ENCODE measurements at places on chromosomes 12 and 14. TPM values are rescaled to one million over a fixed set of nuclear protein-coding genes. Genes with fewer than 3 reads are reported as not detected.

GRCh38 chr12:75781532-75782046, 250.0 kb downstream of the PHLDA1 start:
- H3K27me3 ChIP-seq = peaks cover 66% of the 10 kb centered on the region
- no peak overlapping the region for H3K4me3 ChIP-seq
- peaks cover 21% of the 10 kb centered on the region for H3K4me1 ChIP-seq
- no peaks in the 10 kb centered on the region for H3K36me3 ChIP-seq
- DNase-seq = peak; percentile 24

The HOXC4 gene
- total RNA-seq = 1.00 TPM

GRCh38 chr14:80381807-80382363, 170.6 kb upstream of the DIO2 start:
- no peaks in the 10 kb centered on the region for H3K36me3 ChIP-seq
- no peak overlapping the region for H3K27ac ChIP-seq

The KIF26A gene
- 0.05 TPM for total RNA-seq

GRCh38 chr14:60963761-60964160, 17.1 kb downstream of the TRMT5 start:
- DNase-seq = no peak
- no peaks in the 10 kb centered on the region for H3K27me3 ChIP-seq
- no peak overlapping the region for H3K4me3 ChIP-seq
- H3K27ac ChIP-seq = no peak overlapping the region
- H3K4me1 ChIP-seq = peaks cover 17% of the 10 kb centered on the region

The DNM1L gene
- 60.3 TPM for total RNA-seq

DNA sequence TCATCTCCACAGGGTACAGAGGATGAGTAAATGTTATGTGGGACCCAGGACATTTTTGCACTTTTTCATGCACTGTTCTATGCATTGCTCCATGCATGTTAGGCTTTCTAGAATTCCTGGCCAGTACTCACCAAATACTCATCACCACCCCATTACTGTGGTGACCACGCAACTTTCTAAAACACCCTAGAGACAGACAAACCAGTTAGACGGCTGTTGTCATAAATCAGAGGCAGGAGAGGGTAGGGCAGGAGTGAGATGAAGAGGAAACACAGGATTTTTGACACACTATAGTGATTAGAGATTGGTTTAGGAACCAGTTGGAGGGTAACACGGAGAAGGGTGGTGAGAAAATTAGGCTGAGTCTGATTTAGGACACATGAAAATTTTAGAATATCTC, 59.3 kb downstream of the IFNG start:
- H3K4me3 ChIP-seq = no peak overlapping the region
- no peak overlapping the region for H3K27ac ChIP-seq
- no peaks in the 10 kb centered on the region for H3K36me3 ChIP-seq
- H3K27me3 ChIP-seq = peaks cover 7% of the 10 kb centered on the region
- no peaks in the 10 kb centered on the region for H3K4me1 ChIP-seq
- no peak for DNase-seq

GRCh38 chr14:33332497-33332896, 393.8 kb downstream of the NPAS3 start:
- H3K27me3 ChIP-seq = no peaks in the 10 kb centered on the region
- no peak for DNase-seq
- H3K4me3 ChIP-seq = no peak overlapping the region
- no peaks in the 10 kb centered on the region for H3K4me1 ChIP-seq

DNA sequence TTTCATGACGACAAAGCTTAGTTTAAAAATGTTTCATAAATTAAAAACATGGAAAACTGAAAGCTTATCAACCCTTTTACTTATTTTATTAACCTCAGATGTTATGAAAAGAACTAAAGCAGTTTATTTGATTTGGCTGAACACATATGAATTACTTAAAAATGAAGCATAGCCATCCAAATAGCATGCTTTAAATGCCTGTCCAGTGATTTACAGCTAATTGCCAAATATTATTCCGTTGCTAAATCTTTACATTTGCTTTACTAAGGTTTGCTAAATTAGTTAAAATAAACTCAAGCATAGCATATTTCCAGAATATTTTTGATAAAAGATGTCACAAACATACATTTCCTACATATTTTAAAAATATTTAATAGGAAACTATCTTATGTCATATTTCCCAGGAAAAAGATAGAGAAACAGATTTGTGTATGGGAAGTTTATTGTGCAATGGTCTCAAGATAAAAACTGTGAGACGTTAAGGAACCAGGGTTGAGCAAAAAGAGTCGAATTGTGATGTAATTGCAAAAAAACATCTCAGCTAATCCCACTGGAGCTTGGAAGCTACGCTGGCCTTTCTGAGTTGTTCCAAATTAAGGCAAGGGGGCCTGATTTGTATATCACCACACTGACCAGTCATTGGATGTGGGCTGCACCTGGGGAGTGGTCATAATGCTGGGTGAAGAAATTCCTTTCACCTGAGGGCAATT, 25.8 kb downstream of the GPR135 start:
- no peaks in the 10 kb centered on the region for H3K27me3 ChIP-seq
- no peak for DNase-seq
- H3K4me1 ChIP-seq = no peaks in the 10 kb centered on the region
- H3K36me3 ChIP-seq = no peaks in the 10 kb centered on the region

DNA sequence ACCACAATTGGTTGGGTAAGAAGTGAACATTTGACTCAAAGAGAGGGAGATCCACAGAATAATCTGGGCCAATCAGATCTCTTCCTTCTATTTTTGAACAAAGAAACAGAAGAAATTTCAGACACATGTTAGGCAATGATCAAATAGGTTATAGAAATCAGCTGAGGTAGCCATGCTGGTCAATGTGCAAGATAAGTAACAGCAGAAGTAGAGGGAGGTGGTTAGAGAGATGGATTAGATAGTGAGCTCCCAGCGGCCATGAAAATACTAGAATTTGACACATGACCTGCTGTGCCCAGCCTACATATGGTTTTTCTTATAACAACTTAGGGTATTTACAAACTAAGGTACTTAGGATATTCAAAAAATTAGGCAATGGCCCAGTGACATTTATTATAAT, 230.9 kb upstream of the ARID2 start:
- H3K27me3 ChIP-seq = peaks cover 5% of the 10 kb centered on the region
- H3K4me3 ChIP-seq = no peak overlapping the region
- no peak overlapping the region for H3K27ac ChIP-seq
- H3K36me3 ChIP-seq = no peaks in the 10 kb centered on the region

DNA sequence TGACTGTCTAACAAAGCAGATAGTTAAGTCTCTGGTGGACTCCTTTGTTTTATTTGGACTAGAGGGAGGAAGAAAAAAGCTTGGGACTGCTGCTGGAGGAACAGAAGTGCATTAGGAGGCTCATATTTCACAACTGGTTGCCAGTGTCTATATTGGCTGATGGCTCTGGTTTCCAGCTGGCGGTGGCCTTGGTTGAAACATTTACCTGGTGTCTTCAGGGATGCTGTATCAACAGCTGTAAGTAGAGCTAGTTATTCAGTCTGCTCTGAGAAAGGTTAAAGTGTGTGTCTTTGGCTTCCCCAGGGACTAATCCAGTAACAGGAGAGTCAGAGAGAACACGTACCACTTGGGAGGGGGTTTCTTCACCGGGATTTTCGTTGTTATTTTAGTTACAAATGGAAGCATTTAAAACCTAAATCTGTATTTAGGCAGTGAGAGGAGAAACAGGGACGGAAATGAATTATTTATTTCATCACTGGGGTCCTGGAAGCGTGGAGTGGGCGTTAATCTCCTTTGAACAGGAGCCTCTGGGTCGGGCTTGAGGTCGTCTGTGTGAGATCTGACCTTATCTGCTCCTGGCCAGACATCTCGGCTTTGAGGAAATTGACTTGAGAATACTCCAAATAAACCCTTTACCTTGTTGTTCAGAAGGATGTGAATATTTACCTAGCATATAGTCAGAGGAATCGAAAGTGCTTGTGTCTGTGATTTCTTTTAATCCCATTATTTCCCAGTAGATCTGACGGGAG, 149.9 kb downstream of the NRXN3 start:
- H3K4me1 ChIP-seq = no peaks in the 10 kb centered on the region
- no peaks in the 10 kb centered on the region for H3K36me3 ChIP-seq
- H3K27ac ChIP-seq = no peak overlapping the region
- DNase-seq = no peak
- H3K4me3 ChIP-seq = no peak overlapping the region

DNA sequence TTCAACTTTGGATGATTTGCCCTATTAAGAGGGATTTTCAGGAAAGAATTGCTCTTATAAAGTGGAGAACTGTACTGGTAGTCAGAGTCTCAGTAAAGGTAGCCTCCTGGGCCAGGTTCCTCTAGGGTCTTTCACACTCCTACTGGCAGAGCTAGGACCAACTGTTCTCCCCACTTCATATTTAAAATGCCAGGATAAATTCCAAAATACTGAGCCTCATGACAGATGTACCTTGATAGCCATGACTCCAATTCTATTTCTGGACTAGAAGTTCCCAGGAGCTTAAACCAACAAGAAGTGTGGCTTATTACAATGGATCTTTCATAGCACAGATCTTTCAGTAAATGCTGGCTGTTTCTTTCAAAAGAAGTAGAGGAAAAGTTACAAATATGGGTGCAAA, 126.5 kb downstream of the C12orf75 start:
- H3K36me3 ChIP-seq = no peaks in the 10 kb centered on the region
- no peak overlapping the region for H3K4me3 ChIP-seq
- H3K27me3 ChIP-seq = peaks cover 6% of the 10 kb centered on the region
- DNase-seq = no peak

GRCh38 chr14:30998100-30998706, 27.2 kb upstream of the AP4S1 start:
- H3K4me3 ChIP-seq = no peak overlapping the region
- DNase-seq = no peak
- H3K36me3 ChIP-seq = peaks cover 12% of the 10 kb centered on the region
- H3K4me1 ChIP-seq = peaks cover 53% of the 10 kb centered on the region

The TMTC1 gene
- 0.51 TPM for total RNA-seq

DNA sequence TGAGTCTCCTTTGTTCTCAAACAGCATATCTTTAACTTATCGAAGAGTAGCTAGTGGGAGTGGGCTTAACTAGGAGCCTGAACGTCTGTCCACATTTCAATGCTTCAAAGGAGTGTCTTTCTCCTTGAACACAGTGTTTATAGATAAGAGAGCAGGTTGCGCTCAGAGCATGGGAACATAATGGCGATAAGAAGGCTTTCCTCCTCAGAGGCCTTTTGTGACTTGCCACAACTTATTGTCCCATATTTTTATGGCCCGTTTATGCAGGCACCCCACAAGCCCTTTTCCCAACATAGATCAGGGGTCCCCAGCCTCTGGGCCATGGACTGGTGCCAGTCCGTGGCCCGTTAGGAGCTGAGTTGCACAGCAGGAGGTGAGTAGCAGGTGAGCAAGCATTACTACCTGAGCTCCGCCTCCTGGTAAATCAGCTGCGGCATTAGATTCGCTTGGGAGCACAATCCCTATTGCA, 2.6 kb upstream of the DDX47 start:
- no peak overlapping the region for H3K4me3 ChIP-seq
- peaks cover 10% of the 10 kb centered on the region for H3K36me3 ChIP-seq
- H3K27ac ChIP-seq = no peak overlapping the region
- peaks cover 58% of the 10 kb centered on the region for H3K4me1 ChIP-seq
- no peak for DNase-seq

DNA sequence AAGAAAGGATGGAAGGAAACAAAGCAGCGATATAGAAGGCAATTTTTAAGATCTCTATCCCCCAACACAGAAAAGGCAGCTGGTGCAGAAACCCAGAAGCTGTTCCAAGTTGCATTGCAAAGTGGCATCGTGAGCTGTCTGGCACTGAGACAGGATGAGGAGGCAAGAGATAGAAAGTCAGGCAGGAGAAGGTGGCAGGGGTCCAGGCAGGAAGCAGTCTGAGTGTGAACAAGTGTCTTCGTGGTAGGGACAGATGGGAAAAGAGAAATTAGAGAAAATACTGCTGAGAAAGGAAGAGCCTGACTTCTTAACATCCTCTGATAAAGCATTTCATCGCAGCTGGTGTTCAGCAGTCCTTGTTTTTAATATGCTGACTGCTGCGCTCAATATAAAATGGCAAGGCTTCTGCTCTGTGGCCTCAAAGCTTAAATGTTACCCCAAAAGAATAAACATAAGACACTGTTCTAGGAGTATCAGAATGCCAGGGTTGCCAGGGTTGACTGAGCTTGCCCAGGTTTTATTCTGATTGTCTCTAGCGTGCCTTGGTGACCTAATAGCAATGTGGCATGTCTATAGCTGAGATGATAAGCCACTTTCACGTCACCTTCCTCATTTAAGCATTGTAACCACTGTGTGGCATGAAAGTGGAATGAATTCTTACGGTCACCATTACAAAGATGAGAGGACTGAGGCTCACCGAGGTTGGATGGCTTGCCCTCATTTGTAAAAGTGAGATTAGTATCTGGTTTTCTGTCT, 397.6 kb downstream of the NUAK1 start:
- no peaks in the 10 kb centered on the region for H3K4me1 ChIP-seq
- no peaks in the 10 kb centered on the region for H3K27me3 ChIP-seq
- H3K36me3 ChIP-seq = no peaks in the 10 kb centered on the region
- no peak for DNase-seq
- no peak overlapping the region for H3K4me3 ChIP-seq
- no peak overlapping the region for H3K27ac ChIP-seq

The PROX2 gene
- 0.29 TPM for total RNA-seq

The TPH2 gene
- not detected for total RNA-seq

DNA sequence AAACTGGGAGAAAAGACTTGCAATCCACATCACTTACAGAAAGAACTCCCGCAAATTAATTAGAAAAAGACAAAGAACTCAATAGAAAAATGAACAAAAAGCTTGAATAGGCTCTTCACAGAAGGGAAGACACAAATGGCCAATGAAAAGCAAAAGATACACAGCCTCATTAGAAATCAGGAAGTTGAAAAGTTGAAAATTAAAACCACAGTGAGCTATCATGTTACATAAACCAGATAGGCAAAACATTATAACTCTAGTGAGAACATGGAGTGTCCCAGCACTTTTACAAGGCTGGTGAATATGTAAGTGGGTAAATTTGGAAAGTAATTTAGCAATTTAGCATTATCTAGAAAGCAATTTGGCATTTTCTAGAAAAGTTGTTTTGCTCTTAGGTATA, 158.4 kb upstream of the RASSF8 start:
- no peak overlapping the region for H3K27ac ChIP-seq
- H3K36me3 ChIP-seq = no peaks in the 10 kb centered on the region
- H3K4me1 ChIP-seq = peaks cover 6% of the 10 kb centered on the region

DNA sequence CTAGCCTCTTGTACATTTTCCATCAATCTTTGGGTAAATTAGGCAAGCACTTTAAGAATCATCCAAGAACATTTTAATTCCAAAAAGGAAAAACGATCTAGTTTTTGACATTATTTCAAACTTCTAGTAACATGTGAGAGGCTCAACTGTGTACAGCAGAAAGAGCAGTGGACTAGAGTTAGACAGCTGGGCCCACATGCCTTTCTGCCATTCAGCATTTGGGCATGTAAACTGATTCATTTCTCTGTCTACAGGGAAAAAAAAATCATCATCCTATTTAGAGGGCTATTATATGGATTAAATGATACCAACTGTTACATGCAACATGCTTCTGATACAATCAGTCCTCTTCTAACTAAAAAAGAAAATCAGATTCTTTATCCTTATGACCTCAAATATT, 17.7 kb downstream of the ATP2B1 start:
- no peaks in the 10 kb centered on the region for H3K36me3 ChIP-seq
- peaks cover 46% of the 10 kb centered on the region for H3K4me1 ChIP-seq
- no peak for DNase-seq
- no peak overlapping the region for H3K27ac ChIP-seq
- H3K4me3 ChIP-seq = no peak overlapping the region
- no peaks in the 10 kb centered on the region for H3K27me3 ChIP-seq

Data from activated T-cell treated with anti-CD3 and anti-CD28 coated beads, Interleukin-2, amount 50 U/mL, for 72 hours (primary cell).